ENCODE measurements at places on chromosomes 2 and 18.
A peak's percentile ranks its signal among the peaks of the same experiment; 100 is the strongest.

- DNase-seq: no peak
Observed at GRCh38 chr2:174180165-174180724, 68.1 kb downstream of the OLA1 start.

- no peak for DNase-seq
Observed at GRCh38 chr2:156405586-156405985, 30.6 kb upstream of the GPD2 start.

DNA sequence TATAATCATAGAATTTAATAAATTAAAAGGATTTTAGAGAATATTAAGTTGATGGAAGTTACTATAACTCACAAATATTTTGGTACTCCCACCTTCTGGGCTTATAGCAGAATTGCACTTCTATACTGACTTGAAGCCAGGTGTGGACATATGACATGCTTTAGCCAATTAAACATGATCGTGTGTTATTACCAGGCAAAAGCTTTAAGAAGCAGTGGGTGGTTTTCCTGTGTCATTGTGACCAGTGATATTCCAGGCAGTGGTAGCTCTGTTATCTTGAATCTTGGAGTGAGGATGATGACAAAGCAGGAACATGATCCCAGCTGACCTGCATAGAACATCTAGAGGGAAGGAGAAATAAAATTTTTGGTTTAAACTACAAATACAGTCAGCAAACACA, 370.9 kb upstream of the ZEB2 start:
- DNase-seq: no peak

GRCh38 chr2:51011693-51012092, 20.2 kb downstream of the NRXN1 start:
- DNase-seq: no peak

- DNase-seq: no peak
Observed at GRCh38 chr2:46351750-46352138, 54.5 kb downstream of the EPAS1 start.

DNA sequence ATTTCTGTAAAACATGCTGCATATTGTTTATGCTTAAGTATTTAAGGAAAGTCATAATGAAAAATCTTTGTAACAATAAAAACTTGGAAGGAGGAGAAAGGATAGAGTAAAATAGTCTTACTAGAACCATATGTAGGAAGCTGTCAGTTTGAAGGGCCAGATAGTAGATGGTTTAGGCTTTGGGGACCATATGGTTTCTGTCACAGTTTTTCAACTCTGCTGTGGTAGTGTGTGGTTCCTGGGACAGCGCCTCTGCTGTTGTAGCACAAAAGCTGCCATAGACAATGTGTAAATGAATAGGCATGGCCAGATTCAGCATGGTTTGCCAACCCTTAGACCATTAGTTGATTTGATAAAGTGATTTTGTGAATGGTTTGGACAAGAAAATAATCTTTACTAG, 75.5 kb downstream of the SLC39A10 start:
- DNase-seq: no peak

GRCh38 chr2:1488851-1489250, 75.6 kb downstream of the TPO start:
- no peak for DNase-seq

GRCh38 chr2:29990129-29990528, 68.7 kb upstream of the ALK start:
- DNase-seq: no peak

GRCh38 chr2:203994735-203995134, 58.2 kb downstream of the ICOS start:
- DNase-seq: no peak

DNA sequence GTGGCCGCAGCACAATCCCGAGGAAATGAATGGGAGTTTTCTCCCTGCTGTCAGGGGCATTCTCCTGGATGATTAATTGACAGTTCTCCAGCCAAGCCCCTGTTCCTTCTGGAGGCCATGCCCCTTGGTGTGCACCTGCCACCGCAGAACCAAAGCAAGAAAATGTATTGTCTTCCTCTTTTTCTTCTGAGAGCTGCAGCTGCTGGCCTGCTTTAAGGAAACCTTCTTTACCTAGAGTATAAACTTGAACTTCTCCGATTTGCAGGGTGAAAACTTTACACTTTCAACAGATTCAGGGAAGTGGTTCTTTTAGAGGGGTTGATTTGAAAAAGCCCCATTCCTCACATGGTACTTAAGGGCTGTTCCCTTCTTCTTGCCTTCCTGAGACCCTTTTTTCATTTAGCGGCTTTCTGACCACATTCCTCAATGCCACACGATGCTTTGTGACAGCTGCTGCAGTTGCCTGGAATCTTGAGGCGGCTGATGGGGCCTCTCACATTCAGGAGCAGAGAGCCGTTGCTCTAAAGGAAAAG, 402.8 kb downstream of the TXNL1 start:
- peak; percentile 40 for DNase-seq

- DNase-seq: no peak
Observed at GRCh38 chr2:165079432-165079831, 124.1 kb upstream of the SLC38A11 start.

DNA sequence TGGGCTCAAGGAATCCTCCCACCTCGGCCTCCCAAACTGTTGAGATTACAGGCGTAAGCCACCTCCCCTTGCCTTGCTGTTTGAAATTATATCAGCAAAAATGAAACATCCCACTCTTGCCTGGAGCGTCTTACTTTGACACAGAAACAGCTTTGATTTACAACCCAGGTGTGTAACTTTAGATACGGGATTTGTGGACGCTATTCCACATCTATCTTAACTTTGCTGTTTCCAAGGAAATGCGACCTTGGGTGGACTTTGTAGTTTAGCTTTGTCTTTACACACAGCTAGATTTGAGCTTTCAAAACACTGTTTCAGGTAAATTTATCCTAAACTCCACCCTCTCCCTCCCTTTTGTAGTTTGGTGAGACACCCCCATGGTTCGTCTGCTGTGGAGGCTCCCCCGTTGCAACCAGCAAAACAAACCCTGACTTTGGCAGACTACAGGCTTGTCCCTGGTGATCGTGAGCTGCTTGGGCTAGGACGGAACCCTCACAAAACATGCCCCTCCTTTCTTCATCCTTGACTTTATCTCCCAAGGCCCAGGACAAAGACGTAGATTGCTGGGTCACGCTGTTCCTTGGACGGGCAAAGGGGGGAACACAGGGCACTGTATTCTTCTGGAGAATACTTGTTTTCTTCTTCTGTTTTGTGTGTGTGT, 5.5 kb upstream of the MSH6 start:
- no peak for DNase-seq

DNA sequence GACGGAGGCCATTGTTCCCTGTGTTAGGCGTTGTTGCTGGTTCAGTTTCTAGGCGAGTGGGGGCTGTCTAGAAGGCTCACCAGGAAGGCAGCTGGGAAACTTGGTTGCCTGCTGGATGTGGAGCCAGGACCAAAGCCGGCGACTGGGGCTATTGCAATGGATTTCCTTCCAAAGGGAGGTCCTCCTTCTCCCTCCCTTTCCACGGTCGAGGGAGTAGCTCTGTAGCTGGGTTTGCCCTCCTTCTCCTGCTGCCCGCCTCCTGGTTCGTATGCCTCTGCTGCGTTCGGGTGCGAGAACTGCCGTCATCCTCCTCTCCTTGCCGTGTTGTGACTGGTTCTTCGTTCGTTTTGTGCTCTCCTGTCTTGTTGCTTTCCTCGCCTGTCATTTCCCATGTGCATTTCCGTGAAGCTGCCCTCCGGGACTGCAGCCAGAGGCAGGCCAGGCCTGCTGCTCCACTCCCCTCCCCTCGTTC, 203.4 kb downstream of the NEDD4L start:
- peak; percentile 46 for DNase-seq

- no peak for DNase-seq
Observed at GRCh38 chr2:199431746-199432213, 26.0 kb downstream of the SATB2 start.

GRCh38 chr2:240615396-240615795, 9.9 kb upstream of the GPR35 start:
- no peak for DNase-seq

DNA sequence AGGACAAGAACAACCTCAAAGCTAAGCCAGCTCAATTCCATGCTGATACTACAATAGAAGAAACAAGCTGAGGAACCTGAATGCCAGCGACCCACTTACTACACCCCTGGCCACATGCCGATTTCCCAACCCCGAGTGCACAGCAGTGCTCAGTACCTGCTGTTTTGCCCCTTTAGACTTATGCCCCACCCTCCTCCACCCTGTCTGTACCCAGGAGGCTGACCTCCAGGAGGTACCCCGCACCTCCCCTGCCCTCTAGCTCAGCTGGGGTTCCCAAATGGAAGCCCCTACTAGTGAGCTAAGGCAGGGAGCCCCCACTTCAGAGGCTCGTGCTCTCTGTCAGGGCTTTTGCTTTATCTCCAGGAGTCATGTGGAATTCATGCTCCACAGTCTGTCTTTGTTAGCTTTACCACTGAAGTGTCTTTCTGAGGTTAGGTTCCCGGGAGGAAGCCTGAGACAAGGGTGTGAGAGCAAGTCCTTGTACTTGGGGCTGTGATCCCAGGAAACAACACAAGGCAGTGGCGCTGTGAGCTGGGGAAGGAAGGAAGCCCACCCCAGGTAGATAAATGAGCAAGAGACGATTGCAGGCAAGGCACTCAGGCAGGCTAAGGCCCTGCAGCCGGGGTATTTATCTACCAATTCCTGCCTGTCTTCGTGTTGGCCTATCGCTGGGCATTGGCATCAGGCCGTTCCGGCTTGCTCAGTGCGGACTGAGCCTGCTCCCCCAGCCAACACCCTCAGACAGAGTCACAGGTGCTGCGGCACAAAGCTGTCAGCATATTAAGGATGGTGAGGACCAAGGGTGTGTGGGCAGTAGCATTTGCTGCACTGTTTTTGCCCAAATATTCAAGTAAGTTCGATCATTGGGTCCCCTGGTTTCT, 220.5 kb downstream of the CYP26B1 start:
- DNase-seq: no peak

All from NCI-H446 (cell line).